ENCODE measurements at places on chromosomes 1 and 21.

DNA sequence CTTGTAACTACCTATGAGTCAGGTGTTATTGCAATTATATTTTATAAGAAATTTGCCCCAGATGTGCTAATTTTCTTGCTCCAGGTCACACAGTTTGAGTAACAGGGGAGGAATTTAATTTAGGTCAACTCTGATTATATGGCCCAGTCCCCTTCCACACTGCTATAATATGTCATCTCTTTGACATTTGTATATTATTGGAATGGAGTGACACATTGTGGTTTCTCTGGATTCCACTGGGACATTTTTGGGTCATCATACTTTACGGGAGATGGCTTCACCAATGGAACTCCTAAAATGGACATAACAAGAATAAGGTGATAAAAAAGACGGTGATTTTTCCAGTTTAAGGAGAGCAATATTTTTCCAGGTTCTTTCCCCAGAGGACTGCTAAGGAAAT lies 191.2 kb downstream of the DISC1 start:
- DNase-seq = no peak

DNA sequence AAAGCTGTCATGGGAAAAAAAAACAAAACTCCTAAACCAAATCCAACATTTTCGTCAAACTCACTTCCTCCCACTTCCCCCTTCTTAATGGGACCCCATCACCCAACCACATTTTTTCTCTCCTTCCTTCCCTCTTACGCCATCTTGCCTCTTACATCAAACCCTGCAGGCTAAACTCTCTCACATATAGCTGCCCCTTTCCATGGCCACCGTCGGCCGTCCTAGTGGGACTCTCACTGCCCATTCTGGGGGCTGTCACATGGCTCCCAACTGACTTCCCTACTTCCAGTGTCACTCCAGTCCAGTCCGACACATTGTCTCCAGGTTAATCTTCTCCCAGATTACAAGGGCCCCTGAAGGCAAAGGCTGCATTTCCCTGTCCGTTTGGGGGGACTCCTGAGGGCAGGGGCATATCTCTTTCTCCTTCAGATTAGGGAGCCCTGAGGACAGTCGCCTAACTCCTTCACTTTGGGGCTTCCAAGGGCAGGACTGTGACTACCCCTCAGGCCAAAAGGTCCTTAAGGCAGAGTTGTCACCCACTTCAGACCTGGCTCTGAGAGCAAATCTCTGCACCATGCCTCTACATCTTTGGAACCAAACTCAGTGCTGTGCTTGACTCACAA lies 658 bp downstream of the UBXN11 start:
- DNase-seq = no peak

GRCh38 chr1:203519053-203519840 lies 25.3 kb downstream of the OPTC start:
- DNase-seq = no peak

DNA sequence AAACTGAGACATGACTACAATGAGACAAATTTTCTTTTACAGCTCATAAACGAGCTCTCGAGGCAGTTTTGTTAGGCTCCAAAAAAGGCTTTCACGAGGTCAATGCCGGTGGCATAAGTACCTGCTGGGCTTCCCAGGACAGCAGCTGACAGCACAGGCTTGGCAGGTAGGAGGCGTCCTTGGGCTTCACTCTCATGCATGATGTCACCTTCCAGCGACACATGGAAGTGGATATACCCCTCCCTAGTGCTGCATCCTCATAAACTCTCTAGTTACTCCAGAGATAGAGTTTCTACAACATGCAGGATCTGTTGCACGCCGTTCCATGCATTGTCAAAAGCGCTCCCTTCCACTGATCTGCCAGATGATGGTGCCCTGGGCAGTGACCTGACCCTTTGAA lies 112.5 kb upstream of the PAXBP1 start:
- DNase-seq = no peak

GRCh38 chr21:24205319-24205718 lies 1402.0 kb downstream of the MRPL39 start:
- DNase-seq = no peak
